ENCODE measurements at places on chromosomes 1 and 21.

DNA sequence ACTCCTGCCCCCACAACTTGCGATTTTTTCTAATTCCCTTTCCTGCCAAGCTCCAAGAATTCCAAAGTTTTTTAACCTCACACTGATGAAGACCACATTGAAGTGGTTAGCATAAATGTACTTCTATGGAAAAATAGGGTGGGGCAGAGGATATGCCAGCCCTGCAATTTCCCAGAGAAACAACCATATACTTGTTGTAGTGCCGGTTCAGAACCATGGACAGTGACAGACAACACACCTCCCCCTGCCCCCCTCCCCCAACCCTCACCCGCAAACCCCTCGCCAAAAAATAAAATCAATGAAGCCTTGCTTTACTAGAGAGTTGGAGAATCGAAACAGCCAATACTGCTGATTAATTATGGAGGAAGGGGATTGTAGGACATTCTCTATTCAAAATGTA is 109.5 kb upstream of the GRIK3 start:
- DNase-seq = no peak

GRCh38 chr1:4375812-4376211 is 278.6 kb upstream of the AJAP1 start:
- no peak for DNase-seq

DNA sequence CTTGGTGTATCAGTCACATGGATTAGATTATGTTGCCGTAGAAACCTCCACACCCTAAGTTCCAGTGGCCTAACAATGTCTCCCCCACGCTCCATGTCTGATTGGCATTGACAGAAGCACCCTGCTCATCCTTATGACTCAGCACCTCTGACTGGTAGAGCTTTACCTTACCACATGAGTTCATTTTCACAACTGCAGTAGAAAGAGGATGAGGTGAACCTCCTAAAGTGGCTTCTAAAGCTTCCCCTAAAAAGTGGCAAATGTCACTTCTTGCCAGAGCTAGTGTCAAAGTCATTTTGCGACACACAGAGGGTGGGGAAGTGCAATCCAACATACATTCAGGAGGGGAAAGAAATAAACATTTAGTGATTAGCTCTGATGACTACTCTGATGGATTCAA is 30.6 kb upstream of the LYPD8 start:
- DNase-seq = no peak

GRCh38 chr1:89552471-89553081 is 27.9 kb downstream of the LRRC8B start:
- DNase-seq = no peak

DNA sequence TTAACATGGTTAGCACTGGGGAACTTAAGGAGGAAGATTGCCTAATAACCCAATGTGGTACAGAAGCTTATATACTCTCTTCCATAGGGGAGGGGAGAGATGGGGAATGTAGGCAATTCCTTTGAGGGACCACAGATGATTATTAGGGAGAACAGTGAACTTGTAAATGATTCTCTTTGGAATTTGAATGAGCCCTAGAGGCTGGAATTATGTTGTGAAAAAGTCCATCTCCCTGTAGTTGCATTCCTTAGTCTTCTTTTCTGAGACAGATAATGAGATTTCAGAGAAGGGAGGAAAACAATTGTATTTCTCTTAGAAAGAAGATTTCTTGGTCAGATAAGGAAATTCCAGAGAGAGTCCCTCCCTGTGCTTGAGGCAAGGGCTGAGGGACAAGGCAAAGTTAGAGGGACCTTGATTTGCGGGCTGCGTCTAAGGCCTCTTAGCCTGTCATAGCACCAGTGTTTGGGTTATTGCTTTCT is 89.0 kb upstream of the HMCN1 start:
- no peak for DNase-seq

DNA sequence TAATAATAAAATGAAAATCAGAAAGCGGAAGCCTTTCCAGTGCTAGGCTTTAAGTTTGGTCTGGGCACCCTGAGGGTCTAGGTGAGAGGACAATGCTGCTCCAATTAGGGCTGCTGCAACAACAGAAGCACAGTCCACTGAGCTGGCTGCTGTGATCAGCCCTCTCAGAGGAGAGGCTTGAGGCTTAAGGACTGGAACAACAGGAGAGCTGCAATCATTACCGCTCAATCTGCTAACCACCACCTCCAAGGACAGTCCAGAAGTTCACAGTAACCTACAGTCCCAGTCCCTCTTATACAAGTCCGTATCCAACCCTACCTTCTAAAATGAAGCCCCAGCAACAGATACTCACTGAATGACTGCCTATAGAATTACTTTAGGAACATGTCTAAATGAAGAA is 62.1 kb downstream of the USP24 start:
- no peak for DNase-seq

DNA sequence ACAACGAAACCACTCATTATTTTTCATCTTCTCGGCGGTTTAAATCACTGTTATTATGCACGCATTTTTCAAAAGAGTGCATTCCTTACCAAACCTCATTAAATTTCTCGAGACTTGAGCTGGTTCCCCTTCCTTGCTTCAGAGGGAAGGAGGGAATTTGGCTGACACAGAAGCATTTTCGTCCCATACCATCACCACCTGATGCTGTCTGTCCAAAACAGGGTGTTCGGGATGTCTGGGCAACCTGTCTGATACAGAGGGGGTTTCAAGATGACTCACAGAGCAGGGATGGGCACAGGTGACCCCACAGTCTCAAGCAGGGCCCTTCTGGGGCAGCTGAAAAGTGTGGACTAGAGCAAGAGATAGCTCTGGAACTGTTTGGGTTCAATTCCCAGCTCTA is 12.3 kb upstream of the RCC2 start:
- no peak for DNase-seq

DNA sequence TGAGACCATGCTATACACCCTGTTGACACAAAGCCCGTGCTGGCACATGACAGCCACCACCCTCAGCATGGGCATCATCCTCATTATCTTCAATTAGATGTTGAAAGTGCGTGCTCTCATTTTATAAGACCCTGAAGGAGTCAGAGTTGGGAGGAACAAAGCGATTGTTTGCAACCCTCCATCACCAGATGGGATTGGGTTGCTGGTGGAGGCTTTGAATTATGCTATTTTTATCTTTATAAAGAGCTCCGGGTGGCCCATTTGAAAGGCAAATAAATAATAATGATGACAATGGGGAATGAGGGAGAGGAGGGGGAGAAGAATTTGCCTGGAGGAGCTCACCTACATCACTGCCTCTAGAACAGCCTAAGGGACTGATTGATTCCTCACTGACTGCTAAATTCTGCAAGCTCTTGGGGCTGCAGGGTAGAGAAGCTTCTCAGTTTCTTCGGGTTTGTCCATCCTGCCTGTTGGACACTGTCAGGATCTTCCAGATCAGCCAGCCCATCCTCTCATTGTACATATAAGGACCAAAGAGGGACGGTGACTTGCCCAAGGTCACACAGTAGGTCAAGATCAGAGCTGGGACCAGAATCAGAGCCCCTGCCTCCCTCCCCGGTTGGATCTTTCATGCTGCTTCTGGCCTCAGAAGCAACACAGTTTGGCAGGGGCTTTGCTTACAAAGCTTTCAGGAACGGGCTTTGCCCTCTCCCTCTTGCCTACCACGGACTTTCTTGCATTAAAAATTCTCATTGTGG is 130.9 kb upstream of the ZBTB40 start:
- no peak for DNase-seq

DNA sequence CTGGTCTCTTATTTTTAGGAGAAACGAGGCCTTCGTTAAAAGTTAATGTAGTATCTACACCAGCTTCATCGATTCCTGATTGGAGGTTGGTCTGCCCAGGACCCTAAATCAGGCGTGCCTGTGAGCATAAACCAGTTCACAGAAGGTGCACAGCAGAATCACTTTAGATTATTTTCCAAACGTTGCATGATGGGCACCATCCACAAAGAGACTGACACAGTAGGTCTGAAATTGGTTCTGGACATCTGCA is 256 bp upstream of the TARBP1 start:
- DNase-seq = no peak

- no peak for DNase-seq
These were observed 11.4 kb upstream of the MAGOH start for GRCh38 chr1:53249706-53250105.

- no peak for DNase-seq
These were observed 62.3 kb upstream of the COL24A1 start for GRCh38 chr1:86218859-86219258.

DNA sequence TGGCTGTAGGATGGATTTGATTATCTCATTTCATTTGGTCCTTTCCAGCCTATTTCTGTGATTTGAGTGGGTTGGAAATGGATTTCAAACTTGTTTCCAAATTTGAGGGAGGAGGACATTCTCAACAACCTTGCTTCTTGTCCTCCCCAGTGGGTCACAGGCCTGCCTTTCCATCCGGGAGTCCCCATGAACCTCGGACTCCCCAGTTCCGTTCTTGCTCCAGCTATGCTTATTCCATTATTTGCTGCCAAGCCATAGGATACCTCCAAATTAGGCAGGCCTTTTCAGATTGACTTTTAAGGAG is 97.8 kb downstream of the DUSP10 start:
- DNase-seq = no peak

DNA sequence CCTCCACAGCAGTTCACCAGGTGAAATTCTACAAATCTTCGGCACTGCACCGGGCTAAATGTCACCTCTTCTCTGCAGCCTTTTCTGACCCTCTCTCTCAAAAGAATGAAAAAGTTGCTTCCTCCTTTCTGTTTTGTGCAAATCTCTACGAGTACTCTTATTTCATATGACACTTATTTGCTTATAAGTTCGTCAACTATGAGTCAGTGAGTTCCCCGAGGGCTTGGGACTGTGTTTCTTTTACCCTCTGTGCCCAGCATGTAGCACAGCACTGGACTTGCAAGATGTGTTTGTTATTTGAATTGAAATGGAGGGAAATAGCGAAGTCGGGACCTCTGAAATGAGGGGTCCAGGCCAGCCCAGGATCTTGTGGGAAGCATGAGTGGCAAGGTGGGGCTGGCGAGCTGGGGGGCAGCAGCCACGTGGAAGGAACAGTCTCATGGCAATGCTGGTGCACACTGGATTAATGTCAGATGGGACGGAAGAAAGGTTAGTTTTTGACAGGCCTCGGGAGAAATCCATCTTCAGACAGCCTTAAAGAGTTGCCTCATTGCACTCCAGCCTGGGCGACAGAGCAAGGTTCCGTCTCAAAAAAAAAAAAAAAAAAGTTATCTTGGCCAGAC is 6.2 kb downstream of the SLC6A9 start:
- DNase-seq = no peak

DNA sequence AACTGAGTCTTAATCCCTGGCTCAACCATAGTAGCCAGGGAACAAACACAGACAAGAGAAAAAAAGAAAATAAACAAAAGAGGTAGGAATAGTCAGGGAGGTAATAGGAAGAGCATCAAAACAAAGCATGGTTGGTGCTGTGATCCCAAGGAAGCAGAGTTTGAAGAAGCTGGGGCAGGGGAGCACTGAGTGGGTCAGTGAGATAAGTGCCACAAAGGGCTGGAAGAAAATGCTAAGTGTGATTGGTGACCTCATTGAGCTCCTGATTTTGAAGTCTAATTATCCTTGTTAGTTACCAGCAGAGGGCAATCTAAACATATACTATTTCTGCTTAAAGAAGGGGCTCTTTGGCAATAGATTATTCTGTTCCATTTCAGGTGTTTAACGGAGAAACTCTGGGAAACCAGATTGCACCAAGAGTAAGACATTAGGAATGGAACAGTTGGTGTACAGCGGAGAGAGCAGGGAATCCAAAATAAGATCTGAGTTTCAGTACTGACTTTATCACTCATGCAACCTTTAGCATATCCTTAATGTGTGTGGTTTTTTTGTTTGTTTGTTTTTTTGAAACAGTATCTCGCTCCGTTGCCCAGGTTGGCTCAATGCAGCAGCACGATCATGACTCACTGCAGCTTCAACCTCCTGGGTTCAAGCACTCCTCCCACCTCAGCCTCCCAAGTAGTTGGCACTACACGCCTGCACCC is 30.7 kb upstream of the KIAA1614 start:
- no peak for DNase-seq

- DNase-seq = no peak
These were observed 1.4 kb downstream of the ELAVL4 start for GRCh38 chr1:50110151-50110550.

DNA sequence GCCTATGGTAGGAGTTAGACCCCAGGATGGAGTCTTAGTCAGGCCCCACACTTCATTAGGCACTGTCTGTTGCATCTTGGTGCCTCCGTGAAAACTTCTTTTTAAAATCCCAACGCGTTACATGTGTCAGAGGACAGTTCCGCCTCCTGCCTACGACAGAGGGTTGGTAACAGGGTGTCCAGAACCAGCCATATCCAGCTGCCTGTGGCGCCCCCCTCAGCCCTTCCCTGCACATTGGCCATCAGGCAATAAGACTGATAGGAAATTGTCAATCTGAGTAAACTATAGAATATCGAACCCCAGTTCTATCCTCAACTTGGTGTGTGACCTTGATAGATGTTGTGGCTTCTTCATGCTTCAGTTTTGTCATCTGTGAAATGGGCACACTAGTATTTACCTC is 108.6 kb upstream of the CSF3R start:
- no peak for DNase-seq

- no peak for DNase-seq
These were observed 18.2 kb upstream of the RNF223 start for GRCh38 chr1:1092149-1092855.

GRCh38 chr1:55217226-55217986 is 2.2 kb upstream of the USP24 start:
- DNase-seq = no peak

GRCh38 chr21:46608672-46609111 is 3.8 kb upstream of the S100B start:
- DNase-seq = no peak

DNA sequence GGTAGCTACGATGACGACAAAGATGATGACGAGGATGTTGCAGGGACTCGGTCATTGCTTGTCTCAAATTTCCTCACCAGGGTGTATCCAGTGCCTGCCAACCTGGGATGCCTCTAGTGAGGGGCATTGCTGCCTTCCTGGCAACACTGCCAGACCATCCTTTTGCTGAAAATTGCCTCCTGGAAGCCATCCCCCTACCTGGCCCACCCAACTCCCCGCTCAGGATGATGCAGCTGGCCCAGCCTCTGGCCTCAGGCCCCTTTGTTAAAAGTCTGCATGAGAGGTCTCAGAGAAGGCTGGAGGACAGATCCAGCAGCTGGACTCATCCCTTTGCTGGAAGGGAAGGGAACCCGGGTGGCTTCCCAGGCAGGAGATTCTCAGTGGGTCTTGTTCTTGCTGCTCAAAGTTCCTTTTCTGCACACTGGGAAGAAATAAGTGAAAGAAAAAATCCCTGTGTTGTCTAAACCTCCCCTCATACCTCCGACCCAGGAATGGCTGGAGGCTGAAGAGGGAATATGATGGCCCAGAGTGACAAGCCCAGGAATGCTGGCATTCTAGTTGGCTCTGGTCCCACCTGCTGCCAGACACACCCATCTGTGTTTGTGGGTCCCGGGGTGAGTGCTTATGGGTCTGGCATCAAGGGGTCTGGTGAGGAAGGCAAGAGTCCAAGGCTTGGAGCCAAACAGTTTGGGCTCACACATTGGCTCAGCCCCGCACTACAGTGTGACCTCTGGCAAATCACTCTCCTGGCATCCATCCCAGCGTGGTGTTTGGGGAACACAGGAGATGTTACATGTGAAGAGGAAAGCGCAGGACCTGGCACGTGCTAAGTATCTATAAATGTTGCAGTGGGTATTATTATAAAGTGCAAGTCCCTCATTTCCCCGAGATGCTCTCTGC is 6.7 kb upstream of the FNDC5 start:
- no peak for DNase-seq
